H7 (cell line): ENCODE measurements at places on chromosomes 7 and 10. TPM values are rescaled to one million over a fixed set of nuclear protein-coding genes. Genes with fewer than 3 reads are reported as not detected.
A peak's percentile ranks its signal among the peaks of the same experiment; 100 is the strongest.

Gene FKBP9
- 9.0 and 17.4 TPM in 2 replicates for total RNA-seq

Gene CALN1
- 3.2 TPM in 2 replicates for total RNA-seq

Gene OPALIN
- total RNA-seq: not detected in 2 replicates

Gene NANOS1
- 2.4 and 7.8 TPM in 2 replicates for total RNA-seq

Gene IL6
- total RNA-seq: 0.22 and 0.69 TPM in 2 replicates

Gene FBXL13
- 0.97 and 1.3 TPM in 2 replicates for total RNA-seq

Gene GIMAP7
- not detected in 2 replicates for total RNA-seq

Gene CYP3A7
- total RNA-seq: not detected in 2 replicates

Gene SRI
- 87.1 and 95.8 TPM in 2 replicates for total RNA-seq

Gene CHCHD1
- 82.7 and 91.4 TPM in 2 replicates for total RNA-seq

- no peak for DNase-seq
Observed at GRCh38 chr10:112774210-112774609, 175.8 kb upstream of the TCF7L2 start.

DNA sequence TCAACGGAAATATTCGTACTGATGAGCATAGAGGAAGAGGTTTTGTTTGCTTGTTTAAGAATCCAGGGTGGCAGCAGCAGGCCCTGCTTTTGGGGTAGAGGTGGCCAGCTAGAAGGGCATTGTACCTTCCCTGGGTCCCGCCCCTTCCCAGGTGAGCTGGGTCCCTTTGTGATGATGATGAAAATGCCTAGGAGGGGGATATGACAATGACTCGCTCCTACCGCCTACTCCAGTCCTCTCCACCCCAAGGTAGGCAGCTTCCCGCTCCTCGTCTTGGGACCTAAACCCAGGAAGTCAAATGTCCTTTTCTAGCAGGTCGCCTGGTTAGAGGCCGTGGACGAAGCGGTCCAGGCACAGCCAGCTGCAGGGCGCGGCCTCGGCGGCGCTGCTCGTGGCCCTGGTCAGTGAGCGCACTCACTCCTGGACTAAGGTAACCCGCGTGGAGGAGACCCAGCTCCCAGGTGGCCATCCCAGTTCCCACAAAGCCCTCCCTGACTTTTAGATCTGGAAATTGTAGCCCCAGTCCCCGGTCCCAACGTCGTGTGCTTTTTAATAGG is 141.4 kb downstream of the LSMEM1 start:
- peak; percentile 19 for DNase-seq

- DNase-seq: peak; percentile 56
Observed at GRCh38 chr10:96570983-96571964, 15.5 kb downstream of the TM9SF3 start.

DNA sequence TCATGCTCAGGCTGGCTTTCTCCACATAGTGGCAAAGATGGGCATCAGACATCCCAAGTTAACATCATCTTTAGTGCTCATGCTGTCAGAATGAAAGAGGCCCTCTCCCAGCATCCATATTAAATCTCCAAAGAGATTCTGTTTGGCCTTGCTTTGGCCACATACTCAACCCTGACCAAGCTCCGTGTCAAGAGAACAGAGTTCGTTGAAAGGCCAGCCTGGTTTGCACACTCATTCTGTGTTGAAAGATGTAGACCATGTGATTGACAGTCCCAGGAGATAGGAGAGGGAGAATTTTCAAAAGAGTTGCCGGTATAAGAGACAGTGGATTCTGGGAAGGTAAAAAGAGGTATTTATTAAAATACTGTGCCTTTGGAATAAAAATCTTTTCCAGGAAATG is 19.7 kb downstream of the MET start:
- no peak for DNase-seq

- DNase-seq: no peak
Observed at GRCh38 chr10:78299851-78300468, 266.3 kb downstream of the RPS24 start.

GRCh38 chr10:69234447-69234846 is 14.3 kb downstream of the HKDC1 start:
- DNase-seq: no peak

GRCh38 chr7:108611268-108611667 is 41.6 kb downstream of the DNAJB9 start:
- DNase-seq: no peak

DNA sequence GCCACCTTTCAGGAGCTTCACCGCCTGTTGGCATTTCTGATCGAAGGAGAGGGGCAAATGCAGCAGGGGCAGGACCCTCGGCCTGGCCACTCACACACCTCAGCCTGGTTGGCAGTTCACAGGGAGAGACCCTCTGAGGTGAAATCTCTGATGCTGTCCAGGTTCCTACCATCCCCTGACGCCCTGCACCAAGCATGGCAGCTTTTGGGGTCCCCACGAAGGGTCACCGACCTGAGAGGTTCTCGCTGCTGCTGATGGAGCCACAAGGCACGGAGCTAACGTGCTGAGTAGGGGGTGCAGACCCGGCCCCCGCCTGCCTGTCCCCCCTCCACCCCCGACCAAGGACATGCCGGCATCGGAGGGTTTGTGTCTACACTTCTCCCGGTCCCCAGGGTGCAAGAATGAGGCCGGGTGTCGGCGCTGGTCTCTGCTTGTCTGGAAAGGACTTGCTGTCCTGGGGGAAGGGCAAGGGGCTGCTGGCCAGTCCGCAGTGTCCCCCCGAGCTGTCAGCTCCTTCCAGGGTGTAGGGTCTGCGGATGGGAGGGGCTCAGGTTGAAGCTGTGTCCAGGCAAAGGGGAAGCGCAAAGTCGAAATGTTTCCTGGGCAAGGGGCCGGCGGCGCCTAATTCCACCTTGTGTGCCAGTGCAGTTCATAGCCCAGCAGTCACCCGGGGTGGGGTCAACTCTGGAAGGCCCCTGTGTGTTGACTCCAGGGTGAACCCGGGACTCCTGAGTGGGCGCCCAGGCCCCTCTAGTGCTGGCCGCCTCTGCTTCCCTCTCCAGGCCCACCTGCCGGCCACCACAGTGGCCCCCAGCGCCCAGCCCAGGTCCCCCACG is 132.6 kb downstream of the DNAJB6 start:
- peak; percentile 53 for DNase-seq

GRCh38 chr7:89780291-89780690 is 374.0 kb upstream of the STEAP1 start:
- no peak for DNase-seq

DNA sequence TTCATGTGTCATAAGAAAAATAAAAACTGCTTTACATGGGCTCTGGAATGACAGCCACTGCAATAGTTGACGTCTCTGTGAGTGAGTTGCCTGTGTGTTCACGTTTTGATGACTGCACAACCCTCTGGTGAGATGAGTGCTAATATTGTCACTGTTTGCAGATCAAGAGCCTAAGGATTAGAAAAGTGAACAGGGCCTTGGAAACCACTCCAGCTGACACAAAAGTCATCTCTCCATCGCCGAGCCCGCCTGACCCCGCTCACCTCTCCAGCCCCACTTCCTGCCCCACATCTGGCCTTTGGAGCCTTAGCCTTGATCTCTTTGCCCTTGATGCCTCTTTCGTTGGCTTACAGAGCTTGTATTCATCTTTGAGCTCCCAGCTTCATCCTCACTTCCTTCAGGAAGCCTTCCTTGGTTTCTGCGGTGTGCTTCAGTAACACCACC is 351.7 kb downstream of the TCERG1L start:
- no peak for DNase-seq

DNA sequence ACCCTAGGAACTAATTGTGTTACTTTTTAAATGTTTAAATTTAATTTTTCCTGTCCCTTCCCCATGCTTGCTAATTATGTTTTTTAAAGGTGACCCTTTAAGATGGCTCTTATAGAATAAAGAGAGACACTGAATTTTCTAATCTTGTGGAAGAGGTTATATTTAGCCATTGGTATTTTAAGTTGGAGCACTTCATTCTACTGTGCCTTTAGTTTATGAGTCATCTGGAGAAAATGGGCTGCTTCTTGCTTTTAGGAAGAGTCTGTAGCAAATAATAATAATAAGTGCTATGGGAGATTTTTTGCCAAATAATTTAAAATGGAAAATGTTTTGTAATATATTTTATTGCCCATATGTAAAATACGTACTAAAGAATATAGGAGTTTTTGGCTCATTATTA is 139.7 kb downstream of the ADK start:
- no peak for DNase-seq

DNA sequence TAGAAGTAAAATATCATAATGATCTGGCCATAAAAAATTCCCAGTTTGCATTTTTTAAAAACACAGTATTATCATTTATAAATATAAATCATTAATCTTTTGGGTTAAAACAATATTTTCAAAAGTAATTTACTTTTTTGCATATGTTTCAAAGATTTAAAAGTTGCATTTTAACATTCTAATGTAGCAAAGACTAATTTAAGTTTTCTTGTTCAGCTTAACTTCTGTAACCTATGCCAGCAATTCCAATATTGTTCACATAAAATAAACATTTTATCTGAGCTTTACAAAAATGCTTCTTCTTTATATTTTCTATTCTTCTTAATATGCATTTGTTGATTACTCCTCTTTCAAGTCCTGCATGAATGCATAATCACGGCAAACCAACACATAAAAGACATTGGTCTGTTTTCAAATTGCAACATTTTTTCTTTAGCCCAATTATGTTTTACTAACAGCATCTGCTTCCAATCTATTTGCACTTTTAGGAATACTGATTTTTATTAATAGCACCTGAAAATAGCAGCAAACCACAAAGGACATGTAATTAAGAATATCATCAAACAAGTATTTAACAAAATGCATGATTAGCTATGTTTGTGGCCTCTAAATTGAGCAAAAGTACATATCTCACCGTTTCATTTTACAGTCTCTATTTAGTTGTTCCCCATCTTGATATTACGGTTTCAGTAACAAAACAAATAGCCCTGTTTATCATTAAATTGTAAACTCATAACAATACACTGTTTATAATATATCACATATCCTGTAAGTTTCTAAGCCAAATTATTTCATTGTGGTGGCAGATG is 286.9 kb upstream of the NFE2L3 start:
- no peak for DNase-seq

DNA sequence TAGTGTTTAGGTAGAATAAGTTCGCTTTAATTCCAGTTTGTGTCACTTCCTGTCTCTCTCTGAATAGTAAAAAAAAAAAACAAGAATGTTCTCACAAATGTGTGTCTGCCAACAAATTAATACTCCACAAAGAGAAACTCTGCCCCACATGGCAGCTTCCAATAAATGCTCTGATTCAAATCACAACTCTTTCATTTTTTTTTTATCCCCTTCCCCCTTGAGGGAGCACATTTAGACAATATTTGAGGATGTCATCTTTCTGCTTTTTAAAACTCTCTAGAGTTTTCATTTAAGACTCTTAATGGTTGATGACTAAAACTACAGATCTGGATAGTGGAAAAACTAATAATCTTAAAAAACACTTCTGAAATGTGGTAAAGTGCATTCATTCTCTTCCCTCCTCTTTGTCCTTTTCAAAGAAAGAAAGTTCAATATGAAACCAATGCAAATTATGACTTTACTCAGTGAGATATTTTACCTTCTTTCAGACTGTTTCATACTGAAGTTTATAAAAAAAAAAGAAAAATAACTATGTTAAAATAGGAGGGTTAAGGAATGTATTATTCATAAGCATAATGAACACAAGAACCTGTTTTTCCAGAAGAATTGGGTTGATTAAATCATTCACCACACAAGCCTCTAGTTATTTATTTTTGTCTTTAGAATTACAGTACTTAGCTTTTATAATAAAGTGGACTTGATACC is 42.3 kb downstream of the ARID5B start:
- DNase-seq: no peak

DNA sequence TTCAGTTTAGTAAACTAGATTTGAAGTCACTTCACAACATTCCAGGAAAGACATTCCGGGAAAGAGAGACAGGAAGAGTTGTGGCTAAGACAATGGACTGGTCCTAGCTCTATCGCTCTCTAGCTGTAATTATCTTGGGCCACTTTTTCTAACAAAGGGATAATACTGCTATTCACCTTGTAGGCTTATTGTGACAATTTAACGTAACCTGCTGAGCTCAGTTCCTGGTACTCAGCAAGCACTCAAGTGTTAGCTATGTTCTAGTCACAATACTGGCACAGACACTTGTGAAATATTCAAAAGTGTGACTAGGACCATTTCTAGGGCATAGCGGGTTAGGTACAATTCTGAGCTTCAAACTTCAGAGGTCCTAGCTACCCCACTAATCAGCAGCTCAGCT is 12.0 kb upstream of the NRCAM start:
- DNase-seq: peak; percentile 8

- no peak for DNase-seq
Observed at GRCh38 chr7:24956021-24956420, 24.0 kb downstream of the OSBPL3 start.

- no peak for DNase-seq
Observed at GRCh38 chr10:133182791-133183645, 23.0 kb downstream of the KNDC1 start.

- no peak for DNase-seq
Observed at GRCh38 chr7:66399566-66399965, 194.4 kb downstream of the TPST1 start.

DNA sequence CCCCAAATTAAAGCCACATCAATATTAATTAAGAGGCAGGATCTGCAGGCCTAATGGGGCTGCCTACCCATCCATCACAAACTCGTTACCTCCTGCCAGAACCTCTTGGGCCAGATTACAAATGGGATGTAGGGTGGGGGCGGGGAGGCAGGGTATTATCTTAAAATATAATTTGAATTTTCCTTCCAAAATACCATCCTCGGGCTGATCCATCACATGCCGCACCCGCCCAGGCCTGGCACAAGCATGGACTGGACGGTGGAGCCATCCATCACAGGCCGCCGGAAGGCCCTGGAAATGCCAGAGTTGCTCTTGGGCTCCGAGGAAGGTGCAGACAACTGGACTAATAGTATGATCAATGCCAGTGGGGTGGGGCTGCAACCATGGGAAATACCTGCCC is 212.8 kb downstream of the GRID1 start:
- no peak for DNase-seq

DNA sequence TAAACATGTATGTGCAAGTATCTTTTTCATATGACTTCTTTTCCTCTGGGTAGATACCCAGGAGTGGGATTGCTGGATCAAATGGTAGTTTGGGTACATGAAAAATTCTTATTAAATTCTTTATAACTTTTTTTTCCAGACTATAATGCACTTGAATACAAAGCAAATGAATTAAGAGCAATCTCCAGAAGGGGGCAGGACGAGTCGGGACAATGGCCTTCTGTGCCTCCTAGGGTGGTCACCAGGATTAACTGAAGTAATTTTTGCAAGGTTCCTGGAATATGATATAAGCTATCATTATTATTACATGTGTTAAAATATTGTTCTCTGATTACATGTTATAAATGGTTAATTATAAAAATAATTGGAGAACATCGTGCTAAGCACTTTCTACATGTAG is 127.2 kb downstream of the PPP1R17 start:
- DNase-seq: peak; percentile 1

GRCh38 chr10:21095073-21095472 is 198.0 kb upstream of the NEBL start:
- no peak for DNase-seq
